Renal cortical epithelial cell (primary cell): ENCODE measurements at places on chromosomes 1 and 21. TPM values are rescaled to one million over a fixed set of nuclear protein-coding genes. Genes with fewer than 3 reads are reported as not detected.

The TMIGD3 gene
- total RNA-seq, result not detected in 2 replicates

DNA sequence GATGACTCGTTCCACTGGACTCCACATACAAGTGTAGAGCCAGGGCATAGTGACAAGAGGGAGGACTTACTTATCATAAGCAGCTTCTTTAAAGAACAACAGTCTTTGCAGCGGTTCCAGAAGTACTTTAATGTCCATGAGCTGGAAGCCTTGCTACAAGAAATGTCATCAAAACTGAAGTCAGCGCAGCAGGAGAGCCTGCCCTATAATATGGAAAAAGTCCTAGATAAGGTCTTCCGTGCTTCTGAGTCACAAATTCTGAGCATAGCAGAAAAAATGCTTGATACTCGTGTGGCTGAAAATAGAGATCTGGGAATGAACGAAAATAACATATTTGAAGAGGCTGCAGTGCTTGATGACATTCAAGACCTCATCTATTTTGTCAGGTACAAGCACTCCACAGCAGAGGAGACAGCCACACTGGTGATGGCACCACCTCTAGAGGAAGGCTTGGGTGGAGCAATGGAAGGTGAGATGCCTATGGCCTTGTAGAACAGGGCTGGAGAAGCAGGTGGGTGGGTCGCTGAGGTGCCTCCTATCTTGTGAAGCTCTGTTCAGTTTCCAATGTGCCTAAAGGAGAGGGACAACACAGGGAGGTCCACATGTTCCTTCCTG, 12.1 kb downstream of the MIA3 start:
- DNase-seq, result no peak

DNA sequence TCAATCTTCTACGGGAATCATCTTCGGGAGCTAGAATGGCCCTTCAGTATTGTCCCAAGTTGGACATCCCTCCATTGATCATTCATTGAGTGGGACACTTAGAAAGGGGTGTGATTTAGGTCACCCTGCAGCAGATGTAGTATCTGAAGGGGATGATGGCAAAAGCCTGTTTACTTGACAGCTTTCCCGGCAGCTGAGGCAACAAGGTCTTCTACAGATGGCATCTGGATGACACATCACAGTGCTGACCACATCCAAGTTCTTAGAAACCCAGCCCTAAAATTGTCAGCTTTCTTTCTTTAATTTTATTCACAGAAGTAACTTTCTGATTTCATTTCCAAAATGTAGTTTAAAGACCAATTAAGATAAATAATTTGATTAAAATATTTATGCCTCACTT, 150.3 kb downstream of the AMY1C start:
- no peak for DNase-seq

The PLA2G2C gene
- total RNA-seq, result not detected in 2 replicates

The ZMYND12 gene
- total RNA-seq, result 0.87 and 1.3 TPM in 2 replicates
